ENCODE measurements at places on chromosomes 7 and 10.

GRCh38 chr7:12322284-12322902 lies 81.3 kb downstream of the VWDE start:
- no peak for DNase-seq

GRCh38 chr7:155198196-155198892 lies 99.3 kb upstream of the INSIG1 start:
- no peak for DNase-seq

- DNase-seq = no peak
Observed at GRCh38 chr7:75649462-75649861, 89.3 kb downstream of the HIP1 start.

- no peak for DNase-seq
Observed at GRCh38 chr10:4663162-4663992, 162.6 kb upstream of the AKR1E2 start.

DNA sequence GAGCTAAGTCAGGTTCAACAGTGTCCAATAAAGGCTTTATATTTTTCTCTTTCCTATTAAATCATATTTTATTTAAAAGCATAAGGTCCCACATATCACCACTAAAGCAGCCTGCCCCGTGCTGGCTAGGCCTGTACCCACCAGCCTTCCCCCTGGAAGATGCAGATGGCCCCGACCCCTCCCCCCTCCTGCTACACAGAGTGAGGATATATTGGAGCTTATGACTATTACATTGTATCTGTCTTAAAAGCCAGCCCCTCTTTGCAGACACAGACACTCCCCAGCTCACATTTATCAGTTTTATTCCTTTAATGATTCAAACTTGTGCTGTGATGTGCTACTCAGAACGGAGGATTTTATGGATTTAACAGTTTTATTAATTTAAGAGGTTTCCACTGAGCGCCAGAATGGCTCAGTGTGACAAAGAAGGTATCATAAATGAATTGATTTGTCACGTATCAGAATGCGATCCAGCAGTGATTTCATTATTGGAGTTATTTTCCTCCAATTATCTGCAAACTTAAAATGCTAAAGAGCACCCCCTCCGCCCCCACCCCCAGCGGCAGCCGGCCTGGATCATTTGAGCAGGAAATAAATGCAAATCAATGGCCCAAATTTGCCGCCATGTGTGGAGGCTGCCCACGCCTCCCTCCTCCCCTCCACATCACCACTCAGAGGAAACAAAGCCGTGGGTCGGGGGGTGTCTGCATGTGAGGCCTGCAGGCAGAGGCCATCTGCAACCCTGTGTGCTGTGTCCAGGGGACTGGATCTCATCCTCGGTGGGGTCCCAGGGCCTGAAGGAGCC lies 72.6 kb upstream of the ZMIZ1 start:
- DNase-seq = no peak

- no peak for DNase-seq
Observed at GRCh38 chr7:96933067-96933645, 72.2 kb upstream of the DLX6 start.
